ENCODE measurements at places on chromosomes 3 and 15. TPM values are rescaled to one million over a fixed set of nuclear protein-coding genes. Genes with fewer than 3 reads are reported as not detected.
A peak's percentile ranks its signal among the peaks of the same experiment; 100 is the strongest.

DNA sequence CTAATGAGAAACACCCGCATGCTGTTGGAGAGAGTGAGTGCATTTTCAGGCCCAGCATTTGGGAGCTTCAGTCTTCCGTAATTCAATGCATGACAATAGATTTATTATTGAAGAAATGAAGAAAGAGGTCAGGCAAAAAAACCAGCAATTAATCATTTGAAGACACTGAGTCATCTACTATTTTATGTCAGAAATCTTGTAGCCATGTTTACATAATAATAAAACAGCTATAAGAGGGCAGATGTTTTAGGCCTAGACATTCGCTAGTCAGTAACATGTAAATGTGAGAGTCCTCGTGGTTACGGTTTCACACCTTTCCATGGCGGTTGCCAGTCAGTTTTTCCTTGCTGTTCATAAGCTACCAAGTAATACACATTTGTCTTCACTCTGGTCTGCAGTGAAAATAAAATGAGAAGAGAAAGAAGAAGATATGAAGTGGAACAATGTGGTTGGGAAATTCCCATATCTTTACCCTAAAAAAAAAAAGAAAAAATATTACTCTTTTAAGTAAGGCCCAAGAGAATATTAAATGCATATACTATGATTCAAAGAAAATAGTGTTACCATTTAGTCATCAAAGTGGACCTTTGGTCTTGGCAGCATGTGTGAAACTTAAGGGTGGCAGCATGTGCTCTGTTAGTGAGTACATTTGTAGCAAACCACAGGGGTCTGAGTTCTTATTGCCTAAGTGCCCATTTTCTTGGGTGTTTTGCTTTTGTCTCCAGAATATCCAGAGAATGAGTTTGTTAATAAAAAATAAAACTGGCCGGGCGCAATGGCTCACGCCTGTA lies 140.5 kb upstream of the TBL1XR1 start:
- DNase-seq = no peak

- no peak for DNase-seq
These were observed 122.2 kb upstream of the TP63 start for GRCh38 chr3:189508784-189509501.

- DNase-seq = no peak
These were observed 470.2 kb upstream of the TPRG1 start for GRCh38 chr3:188701485-188701969.

GRCh38 chr3:43699864-43700263 lies 9.1 kb downstream of the ABHD5 start:
- DNase-seq = peak; percentile 56

DNA sequence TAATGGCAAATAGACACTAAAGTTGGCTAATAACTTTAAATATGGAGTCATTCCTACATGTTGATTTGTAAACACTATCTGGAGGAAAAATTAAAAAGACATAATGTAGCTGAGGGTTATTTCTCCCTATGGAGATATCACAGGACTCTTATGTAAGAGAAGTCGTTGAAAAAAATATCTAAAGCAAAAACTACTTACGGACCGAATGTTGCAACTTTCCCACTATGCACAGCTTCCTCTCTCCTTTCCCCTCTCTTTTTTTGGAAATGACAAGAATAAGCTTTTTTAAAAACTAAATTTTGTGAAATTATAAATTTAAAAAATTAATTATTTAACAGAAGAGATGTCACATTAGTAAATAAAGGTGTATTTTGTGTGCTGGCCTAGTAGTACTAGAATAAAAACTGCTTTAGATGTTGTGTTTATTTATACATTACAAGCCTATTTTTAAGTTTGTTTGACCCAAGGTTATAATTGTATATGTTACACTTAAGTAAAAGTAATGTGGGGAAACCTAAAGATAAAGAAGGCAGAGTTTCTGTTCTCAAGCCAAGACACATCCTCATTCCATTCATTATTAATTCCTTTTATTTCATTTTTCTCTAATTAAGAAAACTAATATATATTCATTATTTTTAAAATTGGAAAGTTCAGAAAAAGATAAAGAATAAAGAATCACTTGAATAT lies 20.7 kb upstream of the PPARG start:
- no peak for DNase-seq

DNA sequence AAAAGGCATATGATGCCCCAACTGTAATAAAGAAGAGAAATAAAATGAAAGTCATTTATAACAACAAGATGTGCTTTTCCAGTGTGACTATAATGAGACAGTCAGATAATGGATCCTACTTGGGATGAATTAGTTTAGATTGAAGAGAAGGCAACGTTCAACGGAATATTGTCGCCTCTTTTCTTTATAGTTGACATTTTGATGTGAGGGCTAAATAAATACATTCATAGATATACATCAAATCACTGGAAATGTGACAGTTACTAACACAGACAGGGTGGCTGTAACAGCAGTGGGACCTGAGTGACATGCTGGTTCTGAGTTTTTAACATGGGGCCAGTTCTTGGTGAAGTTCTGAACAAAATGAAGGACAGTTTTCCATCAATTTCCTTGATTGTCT lies 61.1 kb upstream of the ATP2B2 start:
- DNase-seq = no peak

GRCh38 chr15:93173369-93173768 lies 84.4 kb upstream of the RGMA start:
- peak; percentile 12 for DNase-seq

GRCh38 chr15:78046796-78047341 lies 30.6 kb downstream of the TBC1D2B start:
- DNase-seq = no peak

DNA sequence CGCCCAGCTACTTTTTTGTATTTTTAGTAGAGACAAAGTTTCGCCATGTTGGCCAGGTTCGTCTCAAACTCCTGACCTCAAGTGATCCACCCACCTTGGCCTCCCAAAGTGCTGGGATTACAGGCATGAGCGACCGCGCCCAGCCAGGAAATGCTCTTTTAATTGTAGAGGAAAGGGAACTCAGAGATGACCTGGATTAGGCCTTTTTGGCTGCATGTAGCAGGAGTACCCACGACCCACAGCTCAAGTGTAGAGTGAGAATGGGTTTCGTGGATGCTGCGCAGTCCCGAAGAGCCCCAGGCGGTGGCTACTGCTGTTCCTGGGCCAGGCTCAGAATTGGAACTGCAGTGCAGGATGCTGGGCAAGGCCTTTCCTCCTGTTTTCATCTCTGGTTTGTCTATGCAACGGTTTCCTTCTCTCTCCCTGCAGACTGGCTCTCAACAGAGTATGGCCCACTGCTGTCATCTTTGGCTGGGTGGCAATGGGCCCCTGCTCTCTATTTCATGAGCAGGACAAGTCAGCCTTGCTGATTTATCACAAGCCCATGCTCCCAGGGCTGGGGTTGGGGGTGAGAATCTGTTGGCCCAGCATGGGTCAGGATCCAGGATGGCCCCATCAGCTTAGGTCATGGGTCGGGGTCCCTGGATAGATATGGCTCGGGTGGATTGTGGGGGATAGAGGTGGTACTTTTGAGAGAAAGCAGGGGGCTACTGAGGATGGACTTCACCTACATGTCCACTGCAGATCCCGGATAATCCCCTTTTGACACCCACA lies 51.2 kb downstream of the GASK1A start:
- DNase-seq = no peak

DNA sequence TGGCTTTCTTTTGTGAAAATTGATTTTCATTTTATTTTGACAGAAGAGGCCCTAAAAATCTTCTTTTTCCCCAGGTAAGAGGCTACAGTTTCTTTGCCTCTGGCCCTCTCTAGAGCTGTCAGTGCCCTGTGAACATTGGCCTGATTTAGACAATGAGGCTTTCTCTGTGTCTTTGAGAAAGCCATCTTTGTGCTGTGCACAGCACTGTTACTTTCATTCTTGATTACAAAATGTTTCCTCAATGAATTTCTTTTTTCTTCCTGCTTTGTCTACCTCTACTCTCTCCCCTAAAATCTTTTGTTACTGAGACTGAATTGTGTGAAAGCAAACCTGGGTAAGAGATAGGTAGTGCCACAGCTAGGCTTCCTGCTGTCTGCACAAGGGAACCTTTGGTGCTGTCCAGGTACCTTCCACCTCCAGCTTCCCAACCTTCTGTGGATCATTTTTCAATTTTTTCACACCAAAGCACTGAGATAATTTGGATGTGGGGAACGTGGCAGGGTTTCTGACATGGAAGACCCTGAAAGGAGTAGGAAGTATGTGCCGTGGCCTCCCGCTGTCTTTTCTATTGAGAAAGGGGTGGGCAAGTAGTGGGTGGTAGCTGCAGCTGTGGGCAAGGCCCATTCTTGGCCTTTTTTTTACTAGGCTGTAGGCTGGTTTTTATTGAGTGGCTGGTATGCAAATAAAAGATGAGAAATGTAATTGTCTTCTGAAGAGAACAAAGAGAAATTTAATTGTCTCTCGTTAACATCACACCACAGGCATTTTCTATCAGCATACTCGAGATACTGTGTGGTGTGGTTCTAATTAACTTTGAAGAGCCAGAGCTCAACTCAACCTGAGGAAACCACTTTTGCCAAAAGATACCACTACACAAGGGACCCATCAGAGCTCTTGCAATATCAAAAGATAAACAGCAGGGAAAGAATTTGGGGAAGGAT lies 21.0 kb downstream of the RAB8B start:
- DNase-seq = no peak

GRCh38 chr15:42154212-42154941 lies 2.1 kb downstream of the PLA2G4F start:
- no peak for DNase-seq

DNA sequence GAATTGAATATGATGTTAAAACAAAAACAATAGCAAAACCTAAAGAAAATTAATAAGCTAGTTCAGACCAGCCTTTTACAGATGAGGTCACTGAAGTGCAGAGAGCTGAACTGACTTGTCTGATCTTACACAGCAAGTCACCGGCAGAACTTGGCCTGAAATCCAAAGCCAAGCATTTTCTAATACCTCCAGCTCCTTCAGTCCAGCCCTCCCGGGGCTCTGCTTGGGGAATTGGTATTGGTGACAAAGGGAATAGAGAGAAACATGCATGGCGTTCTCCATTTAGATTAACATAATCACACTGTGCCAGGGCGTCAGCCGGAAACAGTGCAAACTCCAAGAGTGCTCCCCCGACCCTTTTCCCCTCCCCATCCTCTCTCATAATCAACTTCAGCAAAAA lies 14.1 kb upstream of the ZSCAN2 start:
- no peak for DNase-seq

- no peak for DNase-seq
These were observed 106.0 kb upstream of the MRPL3 start for GRCh38 chr3:131608741-131609140.

GRCh38 chr3:71218508-71218907 lies 365.0 kb downstream of the FOXP1 start:
- no peak for DNase-seq

DNA sequence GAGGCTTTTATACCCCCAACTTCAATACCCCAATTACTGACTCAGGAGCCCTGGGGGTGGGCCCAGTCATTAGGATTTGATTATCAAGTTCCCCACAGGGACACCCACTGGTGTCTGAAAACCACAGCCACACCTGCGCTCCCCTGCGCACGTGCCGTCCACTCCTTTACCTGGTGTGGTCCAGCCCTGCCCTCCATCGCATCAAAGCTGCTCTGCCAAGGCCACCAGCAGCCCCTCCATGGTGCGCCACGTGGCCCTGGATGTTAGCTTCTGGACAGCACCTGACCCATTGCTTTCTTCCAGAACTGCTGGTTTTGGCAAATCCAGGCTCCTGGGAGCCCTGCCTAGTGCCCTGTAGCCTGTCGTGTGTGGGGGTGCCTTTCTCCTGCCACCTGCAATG lies 136.3 kb downstream of the NSMCE3 start:
- no peak for DNase-seq

DNA sequence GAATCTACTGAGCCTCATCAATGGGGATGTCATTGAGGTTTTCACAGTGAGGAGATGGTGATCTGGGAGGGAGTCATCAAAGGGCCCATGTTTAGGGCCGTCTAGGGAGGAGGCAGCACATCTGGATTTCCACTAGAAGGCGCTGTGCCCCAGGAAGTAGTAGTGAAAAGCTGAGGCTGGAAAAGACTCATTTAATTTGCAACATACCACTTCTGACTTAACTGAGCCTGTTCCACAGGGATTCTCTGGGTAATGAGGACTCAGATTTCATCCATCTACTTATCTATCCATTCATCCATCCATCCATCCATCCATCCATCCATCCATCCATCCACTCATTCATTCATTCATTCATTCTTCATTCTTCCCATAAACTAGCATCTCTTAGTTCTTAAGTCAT lies 17.4 kb upstream of the SHF start:
- DNase-seq = peak; percentile 67

GRCh38 chr3:174101244-174101643 lies 703.7 kb downstream of the NLGN1 start:
- peak; percentile 65 for DNase-seq

DNA sequence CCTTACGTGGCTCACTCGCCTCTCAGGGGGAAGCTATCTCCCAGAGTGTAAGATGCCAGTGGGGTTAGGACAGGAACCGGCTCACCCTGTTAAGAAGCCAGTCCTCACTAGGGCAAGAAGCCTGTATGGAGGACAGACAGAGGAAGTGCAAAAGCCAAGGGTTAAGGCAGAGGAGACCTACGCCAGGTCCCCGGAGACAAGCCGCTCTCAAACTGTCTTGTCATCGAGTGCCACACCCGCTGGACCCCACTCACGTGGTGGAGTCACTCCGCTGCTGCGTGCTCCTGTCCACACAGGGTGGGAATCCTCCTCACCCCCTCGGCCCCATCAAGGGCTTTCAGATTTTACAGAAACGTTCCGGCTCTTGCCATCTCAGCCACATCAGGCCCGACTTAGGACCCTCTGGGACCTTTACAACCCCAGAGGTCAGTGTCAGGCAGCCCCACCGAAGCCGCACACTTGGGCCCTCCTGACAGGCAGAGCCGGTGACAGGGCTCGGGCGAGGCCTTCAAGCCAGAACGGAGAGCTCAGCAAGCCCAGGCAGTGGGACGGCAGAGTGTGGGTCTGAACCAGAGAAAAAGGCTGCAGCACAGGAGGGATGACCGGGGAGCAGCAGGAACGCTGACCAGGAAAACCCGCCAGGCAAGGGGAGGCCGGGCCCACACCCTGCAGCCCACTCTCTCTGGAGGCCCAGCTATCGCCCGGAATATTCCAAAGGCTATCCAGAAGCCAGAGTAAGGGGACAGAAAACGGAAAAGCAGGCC lies 61.7 kb downstream of the XXYLT1 start:
- no peak for DNase-seq

DNA sequence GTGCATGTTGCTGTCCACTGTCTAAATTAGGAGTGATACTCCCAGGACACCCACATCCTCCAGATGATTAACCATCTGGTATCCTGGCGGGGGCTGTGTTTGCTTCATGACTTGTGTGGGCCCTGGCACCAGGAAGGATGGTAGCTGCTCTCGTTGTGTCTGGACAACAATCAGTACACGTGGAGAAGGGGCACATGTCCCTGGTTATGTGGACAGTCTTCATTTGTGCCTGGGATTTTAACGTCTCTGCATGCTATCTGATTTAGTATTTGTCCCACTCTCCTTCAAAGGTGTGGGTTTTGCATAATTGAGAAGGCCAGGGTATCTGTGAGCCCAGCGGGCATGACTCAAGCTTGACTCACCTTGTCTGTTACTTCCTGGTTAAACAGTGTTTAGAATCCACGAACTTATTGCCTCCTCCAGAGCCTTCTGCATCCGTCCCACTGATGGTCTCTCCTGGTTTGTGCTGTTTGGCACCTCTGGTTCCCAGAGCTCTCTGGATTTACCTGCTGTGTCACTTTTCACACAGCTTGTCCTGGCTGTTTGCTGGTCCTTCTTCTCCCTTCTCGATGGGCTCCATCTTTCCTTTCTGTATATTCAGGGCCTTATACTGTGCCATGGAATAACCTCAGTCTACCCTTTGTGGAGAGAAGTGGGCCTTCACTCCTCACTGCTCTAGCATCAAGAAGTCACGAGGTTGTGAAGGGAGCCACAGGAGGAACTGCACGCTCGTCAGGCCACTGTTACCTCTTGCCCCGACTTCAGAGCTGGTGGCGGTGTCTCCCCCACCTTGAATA lies 32.5 kb downstream of the ARNT2 start:
- no peak for DNase-seq

Gene ATP10A
- total RNA-seq = not detected

Gene STRA6
- under 0.01 TPM for total RNA-seq

Gene SLCO3A1
- 0.20 TPM for total RNA-seq
